ENCODE measurements at places on chromosomes 7 and 10. TPM values are rescaled to one million over a fixed set of nuclear protein-coding genes. Genes with fewer than 3 reads are reported as not detected.
A peak's percentile ranks its signal among the peaks of the same experiment; 100 is the strongest.

DNA sequence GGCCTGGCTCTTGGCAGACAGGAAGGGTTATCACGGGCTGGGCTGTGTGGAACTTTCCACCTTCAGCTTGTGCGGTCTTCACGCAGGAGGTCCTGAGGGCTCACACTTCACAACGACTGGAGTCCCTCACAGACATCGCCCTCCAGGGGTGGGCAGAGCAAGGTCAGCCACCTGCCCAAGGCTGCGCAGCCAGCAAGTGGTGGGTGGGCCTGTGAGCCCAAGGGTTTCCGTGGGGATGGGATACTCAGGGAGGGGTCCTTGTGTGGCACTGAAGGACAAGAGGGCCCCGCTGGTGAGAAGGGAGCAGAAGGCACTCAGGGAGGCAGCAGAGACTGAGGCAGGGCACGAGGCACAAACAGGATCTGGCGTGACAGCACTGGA lies 22.0 kb downstream of the PDIA4 start:
- no peak for DNase-seq

- no peak for DNase-seq
Measured at GRCh38 chr7:66549466-66549865, 79.2 kb upstream of the KCTD7 start.

The GDF10 gene
- polyA plus RNA-seq, result 166 TPM

The LLCFC1 gene
- 0.63 TPM for polyA plus RNA-seq

The VAX1 gene
- not detected for polyA plus RNA-seq

The ABCB1 gene
- 0.51 TPM for polyA plus RNA-seq

GRCh38 chr10:68955832-68956532 lies at the start of gene DDX21:
DDX21 (plus strand) TSS chr10:68956170; CDS start chr10:68956226, 56 bp downstream.
- peak; percentile 85 for DNase-seq

GRCh38 chr7:3217166-3217565 lies 83.9 kb upstream of the SDK1 start:
- no peak for DNase-seq

The MYO3A gene
- 4.3 TPM for polyA plus RNA-seq

GRCh38 chr10:104209575-104210198 lies 22.5 kb downstream of the CFAP43 start:
- DNase-seq, result peak; percentile 18

The GHRHR gene
- 0.52 TPM for polyA plus RNA-seq

DNA sequence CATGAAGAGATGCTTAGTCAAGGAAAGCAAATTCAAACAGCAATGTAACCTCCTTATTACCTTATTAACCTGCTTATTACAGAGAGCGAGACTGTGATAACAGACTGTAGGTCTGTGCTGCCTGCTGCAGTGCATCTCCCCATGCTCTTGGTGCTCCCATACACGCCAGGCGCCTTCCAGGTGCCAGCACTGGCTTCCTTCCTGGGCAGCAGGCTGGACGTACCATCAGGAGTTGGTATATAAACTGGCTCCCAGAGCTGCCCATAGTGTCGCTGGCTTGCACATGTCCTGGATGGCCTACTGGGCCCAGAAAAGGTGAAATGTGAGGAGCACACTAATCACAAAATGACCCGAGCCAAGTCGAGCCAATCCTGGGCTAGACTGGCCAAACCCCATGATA lies 13.5 kb downstream of the ATP6V0E2 start:
- no peak for DNase-seq

The CEP41 gene
- 34.1 TPM for polyA plus RNA-seq

GRCh38 chr10:110076559-110077318 lies 69.0 kb downstream of the ADD3 start:
- DNase-seq, result peak; percentile 70

The HOXA11 gene
- not detected for polyA plus RNA-seq

The FAM25A gene
- polyA plus RNA-seq, result not detected

Data from right lung (tissue), 10 donors.